ENCODE measurements at places on chromosomes 16 and 17.

- DNase-seq: no peak
Measured at GRCh38 chr17:67040652-67041051, 3.7 kb upstream of the CACNG1 start.

- no peak for DNase-seq
Measured at GRCh38 chr16:24953306-24953705, 61.9 kb downstream of the ARHGAP17 start.

GRCh38 chr17:74790161-74791058 is 14.3 kb upstream of the NAT9 start:
- no peak for DNase-seq

- DNase-seq: no peak
Measured at GRCh38 chr17:76524598-76525512, 12.7 kb downstream of the CYGB start.

- DNase-seq: no peak
Measured at GRCh38 chr16:68406458-68407152, 41.7 kb downstream of the SMPD3 start.
